ENCODE measurements at places on chromosomes 7 and 10.

DNA sequence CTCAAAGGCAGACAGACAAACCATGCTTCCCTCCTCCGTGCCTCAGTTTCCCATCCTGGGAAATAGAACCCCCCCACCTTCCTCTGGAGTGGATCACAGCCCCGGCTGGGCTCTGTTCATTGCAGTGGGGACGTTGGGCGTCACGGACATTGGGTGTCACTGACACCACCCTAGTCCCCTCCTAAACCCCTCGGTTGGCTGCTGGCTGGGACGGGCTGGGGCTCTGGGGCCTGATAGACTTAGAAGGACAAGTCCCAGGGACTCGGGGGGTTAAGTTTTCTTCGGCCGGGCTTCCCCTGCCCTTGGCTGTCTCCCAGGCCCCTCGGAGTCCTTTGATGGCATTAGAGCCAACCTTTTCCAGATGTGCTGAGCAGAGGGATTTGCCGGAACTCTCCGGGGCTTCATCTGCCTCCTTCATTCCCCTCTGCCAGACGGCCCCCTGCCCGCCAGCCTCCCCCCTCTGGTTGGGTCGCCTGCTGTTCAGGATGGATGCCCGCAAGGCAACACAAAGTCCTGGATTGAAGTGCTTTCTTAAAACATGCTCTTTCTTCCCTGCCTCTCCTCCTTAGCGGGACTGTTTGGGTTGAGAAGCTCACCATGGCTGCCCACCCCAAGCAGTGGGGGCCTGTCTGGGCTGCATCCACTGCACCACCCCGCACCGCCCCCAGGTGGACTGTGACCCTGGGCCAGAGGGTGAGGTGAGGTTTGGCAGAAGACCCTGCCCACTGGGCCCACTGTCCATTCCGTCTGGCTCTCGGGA is 73.0 kb downstream of the COL26A1 start:
- DNase-seq = no peak

DNA sequence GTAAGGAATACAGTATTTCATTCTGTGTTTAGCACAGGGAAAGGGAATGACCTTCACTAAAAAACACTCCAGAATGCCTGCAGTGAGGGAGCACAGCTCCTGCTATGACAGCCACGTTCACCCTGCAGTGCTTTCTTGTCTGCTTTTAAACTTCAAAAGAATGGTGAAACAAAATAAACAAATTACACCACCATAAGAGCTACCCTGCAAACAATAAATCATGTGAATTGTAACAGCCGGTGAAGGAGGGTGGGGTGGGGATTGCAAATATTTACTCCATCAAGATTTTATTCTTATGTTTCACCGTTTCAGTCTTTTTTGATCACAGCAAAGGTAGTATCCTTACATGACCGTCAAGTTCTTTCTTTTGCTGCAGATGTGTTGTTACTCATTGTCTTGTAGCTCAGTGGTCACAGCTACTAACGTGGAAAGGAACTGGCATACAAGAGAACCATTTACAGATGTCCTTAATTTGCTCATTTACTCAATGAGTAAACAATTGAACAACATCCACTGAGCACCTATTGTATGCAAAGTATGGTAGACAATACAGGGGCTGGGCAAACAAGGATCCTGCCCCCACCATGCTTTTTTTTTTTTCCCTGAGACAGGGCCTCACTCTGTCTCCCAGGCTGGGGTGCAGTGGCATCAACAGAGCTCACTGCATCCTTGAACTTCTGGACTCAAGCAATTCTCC is 4.1 kb upstream of the CHN2 start:
- no peak for DNase-seq

GRCh38 chr7:74032624-74033371 is 4.8 kb downstream of the ELN start:
- no peak for DNase-seq

DNA sequence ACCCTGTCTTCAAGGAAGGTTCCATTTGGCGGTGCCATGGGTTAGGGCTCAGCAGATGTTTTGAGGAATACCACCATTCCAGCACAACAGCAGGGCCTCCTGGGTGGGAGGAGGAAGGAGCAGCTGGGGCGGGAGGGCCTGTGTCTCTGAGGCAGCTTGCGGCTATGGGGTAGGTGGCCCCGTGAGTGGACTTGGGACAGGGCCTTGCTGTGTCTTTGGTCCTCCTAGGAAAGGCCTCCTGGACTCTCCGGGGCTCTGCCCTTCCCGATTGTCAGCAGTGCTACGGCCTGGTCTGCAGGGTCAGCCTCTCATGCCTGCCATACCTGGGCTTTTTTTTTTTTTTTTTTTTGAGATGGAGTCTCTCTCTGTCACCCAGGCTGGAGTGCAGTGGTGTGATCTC is 96.7 kb downstream of the PAXIP1 start:
- DNase-seq = no peak

DNA sequence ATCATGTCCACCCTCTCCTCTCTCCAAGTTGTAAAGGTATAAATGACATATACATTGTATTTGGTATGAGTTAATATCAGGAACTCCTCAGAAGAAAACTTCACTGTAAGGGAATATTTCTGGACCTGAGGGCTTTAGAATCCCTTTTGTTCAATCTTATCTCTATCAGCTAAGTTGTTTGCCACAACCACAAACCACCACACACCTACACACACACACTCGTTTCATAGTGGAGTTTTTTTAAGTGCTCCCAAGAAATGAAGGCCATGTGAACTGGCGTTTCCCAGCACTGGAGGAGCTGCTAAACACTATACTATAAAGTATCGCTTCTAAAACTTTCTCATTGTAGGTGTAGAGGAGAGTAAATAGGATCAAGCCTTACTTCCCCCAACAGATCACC is 64.8 kb upstream of the GHITM start:
- no peak for DNase-seq

DNA sequence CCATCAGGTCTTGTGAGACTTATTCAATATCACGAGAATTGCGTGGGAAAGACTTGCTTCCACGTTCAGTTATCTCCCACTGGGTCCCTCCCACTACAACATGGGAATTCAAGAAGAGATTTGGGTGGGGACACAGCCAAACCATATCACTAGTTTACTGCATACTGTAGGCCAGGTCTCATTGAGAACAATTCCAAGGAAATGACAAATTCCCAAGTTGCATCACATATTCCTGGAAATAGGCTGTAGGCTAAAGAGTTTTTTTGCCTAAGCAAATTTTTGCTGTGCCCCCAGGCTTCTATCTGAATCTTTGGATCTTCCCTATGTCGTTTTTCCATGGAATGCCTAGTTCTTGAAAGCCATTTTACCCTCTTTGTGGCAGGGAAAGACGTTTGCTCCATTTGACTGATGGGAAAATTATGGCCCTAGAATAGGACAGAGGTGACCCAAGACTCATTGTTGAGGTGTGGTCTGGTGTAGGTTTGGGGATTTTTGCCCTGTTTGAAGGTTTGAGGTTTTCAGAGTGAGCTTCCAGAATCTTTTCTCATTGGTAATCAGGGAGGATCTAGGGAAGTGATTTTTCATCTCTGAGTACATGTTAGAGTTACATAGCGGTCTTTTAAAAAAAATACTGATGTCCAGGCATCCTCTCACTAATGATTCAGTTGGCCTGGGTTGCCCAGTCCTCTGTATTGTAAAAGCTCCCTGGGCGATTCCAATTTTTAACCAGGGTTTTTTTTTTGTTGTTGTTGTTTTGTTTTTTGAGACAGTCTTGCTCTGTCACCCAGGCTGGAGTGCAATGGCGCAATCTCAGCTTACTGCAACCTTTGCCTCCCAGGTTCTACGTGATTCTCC is 44.4 kb downstream of the TACR2 start:
- DNase-seq = no peak

DNA sequence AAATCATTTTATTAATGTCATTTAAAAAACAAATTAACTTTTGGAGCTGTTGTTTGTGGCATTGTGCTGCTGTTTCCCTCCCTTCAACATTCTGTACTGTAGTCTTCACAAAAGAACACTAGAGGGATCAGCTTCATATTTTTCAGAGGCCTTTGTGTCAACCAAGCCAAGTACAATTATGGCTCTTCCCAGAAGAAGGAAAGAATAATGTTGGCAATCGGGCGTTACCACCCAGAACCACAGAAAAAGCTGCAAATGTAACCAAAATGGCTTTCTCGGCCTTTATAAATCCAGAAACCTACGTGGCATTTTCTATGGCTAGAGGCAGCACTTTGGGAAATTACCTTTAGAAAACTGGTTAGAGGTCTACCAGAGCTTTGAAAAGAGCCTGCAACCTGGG is 98.8 kb upstream of the COL1A2 start:
- no peak for DNase-seq

GRCh38 chr7:2761801-2762497 is 73.9 kb downstream of the AMZ1 start:
- no peak for DNase-seq

DNA sequence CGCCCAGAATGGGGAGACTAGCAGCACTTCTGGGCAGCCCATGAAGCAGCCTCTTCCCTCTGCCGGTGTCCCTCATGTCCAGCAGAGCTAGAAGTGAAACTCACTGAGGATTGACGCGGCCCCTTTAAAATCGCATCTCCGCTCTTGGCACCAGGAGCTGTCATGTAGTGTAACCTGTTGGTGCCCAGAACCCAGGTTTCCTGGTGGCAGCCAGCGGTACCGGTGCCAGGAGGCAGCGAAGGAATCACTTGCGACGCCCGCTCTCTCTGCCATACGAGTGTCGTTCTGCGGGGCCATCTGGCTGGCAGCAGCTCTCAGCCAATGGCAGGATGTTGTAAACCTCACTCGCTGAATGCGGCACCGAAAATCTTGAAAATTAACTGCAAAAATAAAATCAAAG is 82.7 kb downstream of the CUX1 start:
- DNase-seq = no peak

GRCh38 chr7:157744786-157745601 is 408.2 kb downstream of the DNAJB6 start:
- DNase-seq = no peak

GRCh38 chr7:150361807-150362621 is 6.6 kb upstream of the REPIN1 start:
- no peak for DNase-seq

- no peak for DNase-seq
Observed at GRCh38 chr7:110868458-110868857, 222.5 kb upstream of the LRRN3 start.

- DNase-seq = no peak
Observed at GRCh38 chr10:7819121-7819460, 786 bp downstream of the TAF3 start.

GRCh38 chr10:132199268-132199853 is 12.6 kb downstream of the DPYSL4 start:
- no peak for DNase-seq

- DNase-seq = no peak
Observed at GRCh38 chr10:116237970-116238369, 35.0 kb downstream of the GFRA1 start.

- DNase-seq = no peak
Observed at GRCh38 chr7:157594306-157594705, 257.5 kb downstream of the DNAJB6 start.

- DNase-seq = no peak
Observed at GRCh38 chr10:74913377-74913979, 87.1 kb downstream of the KAT6B start.

- DNase-seq = no peak
Observed at GRCh38 chr10:32163762-32164148, 107.5 kb upstream of the KIF5B start.

DNA sequence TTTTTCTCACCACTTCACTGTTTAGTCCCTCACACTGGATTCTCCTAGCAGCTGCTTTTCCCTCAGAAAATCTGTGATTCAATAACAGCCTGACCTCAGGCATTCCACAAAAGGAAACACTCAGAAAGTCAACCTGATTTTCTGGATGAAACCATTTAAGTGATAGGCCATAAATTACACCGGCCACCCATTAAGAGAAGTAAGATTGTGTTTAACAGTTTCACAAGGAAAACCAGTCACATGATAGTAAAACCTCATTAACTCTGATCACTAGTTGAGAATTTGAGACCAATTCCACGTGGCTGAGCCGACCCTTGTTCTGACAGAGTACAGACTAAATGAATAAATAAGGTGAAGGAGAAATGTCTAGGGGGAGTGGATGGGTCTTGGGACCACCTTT is 7.7 kb downstream of the GRM8 start:
- DNase-seq = no peak

DNA sequence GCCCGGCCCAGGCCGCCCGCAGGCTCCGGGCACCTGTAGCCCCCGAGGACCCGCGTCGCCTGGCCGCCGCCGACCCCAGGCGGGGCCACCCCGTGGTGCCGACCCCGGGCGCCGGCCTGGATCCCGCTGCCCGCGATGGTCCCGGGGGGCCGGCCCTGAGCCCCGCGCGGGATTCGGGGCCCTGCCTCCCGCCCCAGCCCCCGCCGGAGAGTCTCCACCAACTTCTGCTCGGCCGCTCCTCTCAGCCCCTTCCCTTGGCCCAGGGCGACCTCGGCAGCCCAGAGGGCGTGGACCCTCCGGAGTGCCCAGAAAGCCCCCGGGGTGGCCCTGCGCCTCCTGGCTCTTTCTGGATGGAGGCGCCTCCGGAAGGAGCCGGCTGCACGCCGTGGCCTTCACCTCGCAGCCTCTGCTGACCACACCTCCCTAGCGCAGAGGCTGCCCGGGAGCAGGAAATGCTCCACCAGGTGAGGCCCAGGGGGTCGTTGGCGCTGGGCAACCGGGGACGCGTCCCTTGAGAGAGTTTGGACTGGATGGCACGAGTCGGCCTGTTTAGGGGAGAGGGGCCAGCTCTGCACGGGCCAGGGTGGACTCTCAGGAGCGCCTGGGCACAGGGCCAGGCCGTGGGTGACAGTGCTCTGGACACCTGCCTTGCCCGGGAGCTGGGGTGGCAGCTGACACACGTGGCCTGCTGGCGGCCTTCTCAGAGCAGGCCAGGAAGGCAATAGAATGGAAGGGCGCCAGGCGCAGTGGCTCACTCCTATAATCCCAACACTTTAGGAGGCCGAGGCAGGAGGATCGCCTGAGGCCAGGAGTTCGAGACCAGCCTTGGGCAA is 529 bp downstream of the ZNF853 start:
- no peak for DNase-seq

DNA sequence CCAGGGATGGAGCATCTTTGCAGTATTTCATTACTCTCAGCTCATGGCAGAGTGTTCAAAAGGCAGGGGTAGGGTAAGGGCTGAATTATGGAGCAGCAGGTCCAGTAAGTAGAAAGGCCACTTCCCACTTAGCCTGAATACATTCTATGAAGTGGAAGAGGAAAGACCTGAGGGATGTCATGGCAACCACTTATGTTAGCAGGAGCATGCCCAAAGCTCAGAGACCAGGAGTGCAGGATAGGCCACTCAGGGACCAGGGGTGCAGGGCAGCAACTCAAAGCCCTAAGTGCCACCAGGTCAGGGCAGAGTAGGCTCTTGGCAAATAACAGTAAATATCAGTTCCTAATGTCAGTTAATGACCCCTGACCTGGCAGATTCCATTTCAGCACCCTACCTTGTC is 3.6 kb downstream of the SRI start:
- no peak for DNase-seq

- no peak for DNase-seq
Observed at GRCh38 chr7:17672783-17673182, 267.5 kb downstream of the SNX13 start.

- no peak for DNase-seq
Observed at GRCh38 chr10:69674786-69675185, 44.7 kb downstream of the FAM241B start.

GRCh38 chr7:5533821-5534367 is 110.3 kb upstream of the TNRC18 start:
- no peak for DNase-seq

GRCh38 chr10:123751342-123752134 is 85.4 kb downstream of the GPR26 start:
- no peak for DNase-seq

GRCh38 chr10:72552857-72553256 is 73.0 kb downstream of the MICU1 start:
- no peak for DNase-seq

Data from activated T-cell treated with anti-CD3 and anti-CD28 coated beads for 4 hours (primary cell).